ENCODE measurements at places on chromosomes 16 and 17. TPM values are rescaled to one million over a fixed set of nuclear protein-coding genes. Genes with fewer than 3 reads are reported as not detected.
A peak's percentile ranks its signal among the peaks of the same experiment; 100 is the strongest.

GRCh38 chr17:4393806-4394205 lies 27.3 kb upstream of the UBE2G1 start:
- DNase-seq, result no peak

GRCh38 chr17:2453325-2453724 lies 52.5 kb upstream of the MNT start:
- DNase-seq, result no peak

- DNase-seq, result peak; percentile 10
Observed at GRCh38 chr17:62093188-62094155, 28.4 kb upstream of the MED13 start.

- DNase-seq, result no peak
Observed at GRCh38 chr17:75831032-75831571, 13.1 kb downstream of the UNC13D start.

Gene KRTAP3-1
- not detected for total RNA-seq

Data from activated naive CD4-positive, alpha-beta T cell treated with anti-CD3 and anti-CD28 coated beads for 36 hours (primary cell).